ENCODE measurements at places on chromosomes 11 and 22.
A peak's percentile ranks its signal among the peaks of the same experiment; 100 is the strongest.

DNA sequence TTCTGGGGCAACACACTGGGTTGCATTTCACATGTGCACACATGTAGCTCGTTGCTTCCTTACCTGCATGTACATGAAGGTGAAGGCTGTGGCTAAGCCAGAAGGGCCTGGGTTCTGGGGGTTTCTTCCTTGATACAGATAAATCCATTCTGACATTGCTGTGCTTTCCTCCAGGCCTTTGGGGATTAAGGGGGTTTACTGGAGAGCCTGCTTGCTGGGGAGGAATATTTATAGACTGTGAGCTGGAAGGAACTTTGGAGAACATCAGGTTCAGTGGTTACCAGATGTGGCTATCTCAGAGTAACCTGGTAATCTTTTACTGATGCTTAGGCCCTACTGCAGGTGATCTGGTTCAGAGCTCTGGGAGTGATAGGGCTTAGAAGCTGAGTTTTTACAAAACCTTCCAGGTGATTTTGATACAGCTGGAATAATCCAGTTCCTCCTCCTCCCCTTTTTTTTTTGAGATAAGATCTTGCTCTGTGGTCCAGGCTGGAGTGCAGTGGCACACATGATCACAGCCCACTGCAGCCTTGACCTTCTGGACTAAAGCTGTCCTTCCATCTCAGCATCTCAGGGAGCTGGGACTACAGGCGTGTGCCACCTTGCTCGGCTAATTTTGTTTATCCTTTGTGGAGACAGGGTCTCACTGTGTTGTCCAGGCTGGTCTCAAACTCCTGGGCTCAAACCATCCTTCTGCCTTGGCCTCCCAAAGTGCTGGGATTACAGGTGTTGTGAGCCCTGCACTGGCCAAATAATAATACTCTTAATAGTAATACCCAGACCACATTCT lies 19.9 kb downstream of the ACO2 start:
- no peak for DNase-seq

- DNase-seq: no peak
These were observed 11.4 kb downstream of the FAM181B start for GRCh38 chr11:82722231-82722630.

GRCh38 chr22:19824212-19824925 lies 30.3 kb downstream of the GNB1L start:
- DNase-seq: no peak

DNA sequence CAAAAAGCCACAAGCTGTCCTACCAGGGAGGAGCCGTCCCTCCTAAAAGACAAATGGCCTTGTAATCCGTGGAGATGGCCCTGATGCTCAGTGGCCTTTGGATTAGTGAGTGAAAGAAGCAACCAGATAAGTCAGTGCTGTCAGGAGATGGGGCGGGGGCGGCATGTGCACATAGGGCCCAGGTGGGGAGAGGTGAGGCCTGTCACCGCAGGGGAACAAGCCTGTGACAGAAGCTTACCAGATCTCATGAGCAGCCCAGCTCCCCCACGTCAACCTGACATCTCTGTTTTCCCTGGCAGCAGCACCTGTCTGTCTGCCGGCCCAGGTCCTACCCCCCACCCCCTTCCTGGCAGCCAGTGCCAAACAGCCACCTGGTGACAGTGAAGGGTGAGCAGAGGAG lies 162.6 kb downstream of the BUD13 start:
- DNase-seq: no peak

DNA sequence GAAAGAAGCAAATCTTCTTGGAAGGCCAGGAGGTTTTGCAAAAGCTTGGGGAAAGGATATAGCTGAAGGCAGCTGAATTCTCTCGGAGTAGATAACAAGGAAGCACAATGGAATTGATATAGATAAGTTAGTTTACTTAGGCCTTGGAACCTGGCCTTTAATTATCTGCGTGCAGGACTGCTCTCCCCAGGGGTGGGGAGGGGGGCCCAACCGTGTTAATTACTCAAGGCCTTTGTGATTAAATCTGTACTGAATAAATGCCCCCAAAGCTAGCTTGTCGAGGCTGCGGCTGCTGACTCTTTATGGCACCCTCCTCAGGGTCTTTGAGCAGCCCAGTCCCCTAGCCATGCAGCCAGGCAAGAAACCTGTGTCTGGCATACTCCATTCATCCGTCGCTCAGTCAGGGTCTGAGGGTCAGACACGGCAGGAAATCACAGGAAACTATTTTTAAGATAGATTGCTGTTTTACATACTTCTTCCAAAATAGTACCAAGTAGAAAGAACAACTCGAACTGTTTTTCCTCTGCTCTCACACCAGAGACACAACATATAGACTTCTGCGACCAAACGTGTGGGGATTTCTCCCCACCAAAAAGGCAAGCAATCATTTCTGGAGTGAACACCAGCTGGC lies 36.5 kb downstream of the MS4A2 start:
- no peak for DNase-seq

DNA sequence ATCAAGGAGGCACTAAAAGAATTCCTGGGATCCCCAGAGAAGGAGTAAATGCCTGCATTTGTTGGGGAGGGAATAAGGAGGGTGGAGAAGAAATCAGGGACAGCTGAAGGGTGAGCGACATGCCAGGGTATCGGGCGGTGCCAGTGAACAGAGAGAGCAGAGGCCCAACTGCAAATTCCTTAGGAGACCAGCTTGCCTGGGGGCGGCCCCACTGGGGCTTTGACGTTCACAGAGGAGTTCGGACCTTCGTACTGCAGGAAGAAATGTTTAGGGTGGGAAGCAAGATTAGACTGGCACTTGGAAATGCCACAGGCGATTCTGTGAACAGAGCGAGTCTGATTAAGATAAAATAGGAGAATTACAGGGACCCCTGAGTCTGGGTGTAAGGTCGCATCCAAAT lies 65.1 kb upstream of the FGF3 start:
- no peak for DNase-seq

GRCh38 chr22:39134366-39135091 lies 18.0 kb downstream of the CBX7 start:
- DNase-seq: no peak

DNA sequence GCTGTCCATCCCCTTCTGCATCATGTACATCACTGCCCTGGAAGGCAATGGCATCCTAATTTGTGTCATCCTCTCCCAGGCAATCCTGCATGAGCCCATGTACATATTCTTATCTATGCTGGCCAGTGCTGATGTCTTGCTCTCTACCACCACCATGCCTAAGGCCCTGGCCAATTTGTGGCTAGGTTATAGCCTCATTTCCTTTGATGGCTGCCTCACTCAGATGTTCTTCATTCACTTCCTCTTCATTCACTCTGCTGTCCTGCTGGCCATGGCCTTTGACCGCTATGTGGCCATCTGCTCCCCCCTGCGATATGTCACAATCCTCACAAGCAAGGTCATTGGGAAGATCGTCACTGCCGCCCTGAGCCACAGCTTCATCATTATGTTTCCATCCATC lies 337 bp downstream of the OR52B6 start:
- no peak for DNase-seq

DNA sequence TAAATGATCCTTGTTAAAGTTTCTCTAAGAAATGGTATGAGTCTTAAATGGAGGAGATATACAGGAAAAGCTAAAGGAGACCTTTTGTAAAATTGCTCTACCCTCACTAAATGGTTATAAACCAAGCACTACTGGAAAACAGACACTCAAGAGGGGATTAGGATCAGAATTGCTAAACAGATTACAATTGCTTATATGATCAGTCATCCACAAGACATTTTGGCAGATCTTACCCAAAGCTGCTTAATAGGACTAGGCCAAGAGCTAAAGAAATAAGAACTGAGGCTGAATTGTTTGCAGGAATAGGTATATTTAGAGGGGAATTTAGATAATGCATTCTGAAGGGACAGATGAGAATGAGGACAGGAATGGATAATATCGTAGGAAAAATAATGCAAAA lies 9.5 kb downstream of the HARBI1 start:
- no peak for DNase-seq

GRCh38 chr11:109940816-109941215 lies 152.4 kb upstream of the ZC3H12C start:
- DNase-seq: no peak

GRCh38 chr22:39081016-39081415 lies 3.9 kb downstream of the APOBEC3G start:
- no peak for DNase-seq

DNA sequence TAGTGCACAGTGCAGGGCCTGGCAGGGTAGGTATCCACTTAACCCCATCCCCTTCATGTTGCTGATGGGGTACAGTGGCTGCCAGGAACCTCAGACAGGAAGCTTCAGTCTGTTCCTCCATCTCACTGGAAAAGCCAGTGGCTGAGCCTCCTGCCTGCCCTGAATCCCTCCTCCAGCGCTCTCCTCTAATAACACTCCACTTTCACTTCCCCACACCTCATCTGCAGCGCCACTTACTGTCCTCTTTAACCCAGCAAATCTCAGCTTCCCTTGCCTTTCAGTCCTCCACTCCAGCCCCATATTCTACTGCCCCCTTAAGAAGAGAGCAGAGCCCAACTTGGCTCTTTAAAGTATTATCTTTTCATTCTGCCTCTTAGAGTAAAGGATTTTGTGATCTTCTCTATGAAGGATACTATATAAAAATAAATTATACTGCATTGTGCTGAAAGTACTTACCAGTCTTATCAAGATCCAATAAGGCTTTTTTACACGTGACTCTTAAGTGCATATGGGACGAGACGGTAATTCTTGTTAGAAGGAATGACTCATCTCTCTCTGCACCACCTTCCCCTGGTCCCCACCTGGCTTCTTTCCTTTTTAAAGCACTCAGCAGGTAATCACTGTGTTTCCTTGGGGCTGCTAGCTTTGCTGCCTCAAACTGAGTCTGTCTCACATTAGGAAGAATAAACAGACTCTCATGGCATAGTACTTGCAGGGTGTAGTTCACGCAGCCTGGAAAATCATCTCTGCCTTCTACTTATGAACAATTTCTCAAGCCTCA lies 238.0 kb upstream of the NARS2 start:
- no peak for DNase-seq

DNA sequence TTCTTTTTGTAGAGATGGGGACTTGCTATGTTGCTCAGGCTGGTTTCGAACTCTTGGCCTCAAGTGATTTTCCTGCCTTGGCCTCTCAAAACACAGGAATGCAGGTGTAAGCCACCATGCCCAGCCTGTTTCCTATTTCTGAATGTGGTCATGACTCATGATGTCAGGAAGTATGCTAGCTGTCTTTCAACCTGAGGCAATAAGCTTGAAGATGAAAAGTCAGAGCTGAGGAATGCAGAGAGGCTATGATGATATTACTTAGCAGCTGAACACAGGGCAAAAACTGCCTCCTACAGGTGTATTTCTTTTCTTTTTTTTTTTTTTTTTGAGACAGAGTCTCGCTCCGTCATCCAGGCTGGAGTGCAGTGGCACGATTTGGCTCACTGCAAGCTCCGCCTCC lies 9.0 kb upstream of the NUCB2 start:
- no peak for DNase-seq

GRCh38 chr11:129880311-129880710 lies 15.1 kb downstream of the NFRKB start:
- DNase-seq: no peak

DNA sequence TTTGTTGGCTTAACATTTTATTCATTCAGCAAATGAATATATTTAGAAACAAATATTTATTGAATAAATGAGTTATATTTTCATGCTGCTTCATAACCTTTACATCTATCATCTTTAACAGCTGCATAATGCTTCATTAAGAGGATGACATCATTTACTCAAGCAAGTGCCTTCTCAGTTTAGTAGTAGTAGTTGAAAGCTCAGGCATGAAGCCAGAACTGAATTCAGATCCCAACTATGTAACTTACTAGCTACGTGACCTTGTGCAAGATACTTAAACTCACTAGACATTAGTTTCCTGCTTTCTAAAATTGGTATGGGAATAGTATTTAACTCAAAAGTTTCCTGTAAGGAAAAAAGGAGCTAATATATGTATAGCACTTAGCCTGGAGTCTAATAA lies 90.3 kb downstream of the TMPRSS5 start:
- no peak for DNase-seq

DNA sequence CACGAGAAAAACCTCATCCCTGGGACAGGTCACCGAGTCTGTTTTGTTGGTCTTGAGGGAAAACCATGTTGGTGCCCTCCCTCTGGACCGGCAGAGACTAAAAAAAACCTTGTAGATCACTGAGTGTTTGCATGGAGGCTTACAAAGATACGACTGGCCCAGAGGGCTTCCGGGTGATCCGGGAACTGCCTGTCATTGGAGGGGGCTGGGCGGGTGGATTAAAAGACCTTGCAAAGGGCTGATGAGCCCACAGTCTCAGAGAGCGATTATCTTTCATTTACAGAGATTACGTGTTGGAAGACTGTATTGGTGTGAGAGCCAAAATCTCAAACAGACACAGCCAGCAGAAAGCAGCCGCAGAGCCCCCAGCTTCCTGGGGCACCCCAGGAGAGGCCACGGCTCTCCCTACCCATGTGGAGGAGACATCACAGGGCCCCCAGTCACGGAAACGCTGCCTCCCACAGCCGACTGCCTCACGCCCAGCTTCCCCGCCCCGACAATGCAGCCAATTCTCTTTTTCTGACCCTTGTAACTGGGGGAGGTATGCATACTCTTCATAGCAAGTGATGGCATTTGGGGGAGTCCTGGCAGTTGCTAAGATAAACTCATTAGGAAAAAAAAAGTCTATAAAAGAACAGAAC lies 426.4 kb downstream of the CTTN start:
- no peak for DNase-seq

GRCh38 chr22:50269970-50270665 lies at the start of gene MAPK11:
TSS of gene MAPK11 (minus strand) at chr22:50270380. CDS start at chr22:50270292, 88 bp downstream.
- peak; percentile 65 for DNase-seq

- DNase-seq: no peak
These were observed 46.9 kb downstream of the MICAL2 start for GRCh38 chr11:12157241-12157661.

DNA sequence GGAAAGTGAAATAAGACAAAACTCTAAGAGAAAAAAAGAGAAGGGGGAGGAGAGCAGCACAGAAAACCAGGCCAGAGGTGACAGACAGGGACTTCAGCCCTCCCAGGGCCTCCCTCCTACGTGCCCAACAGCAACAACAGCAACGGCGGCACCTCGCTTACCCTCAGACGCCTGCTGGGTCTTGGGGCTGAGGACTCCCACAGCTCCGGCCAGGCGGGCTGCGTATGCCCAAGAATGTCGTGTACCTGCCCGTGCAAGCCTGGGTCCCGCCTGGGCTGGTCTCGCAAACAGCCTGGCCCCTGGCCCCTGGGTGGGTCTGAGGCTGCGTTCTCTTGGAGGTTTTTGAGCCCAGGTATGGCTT lies 30.5 kb downstream of the ARAP1 start:
- DNase-seq: peak; percentile 13

DNA sequence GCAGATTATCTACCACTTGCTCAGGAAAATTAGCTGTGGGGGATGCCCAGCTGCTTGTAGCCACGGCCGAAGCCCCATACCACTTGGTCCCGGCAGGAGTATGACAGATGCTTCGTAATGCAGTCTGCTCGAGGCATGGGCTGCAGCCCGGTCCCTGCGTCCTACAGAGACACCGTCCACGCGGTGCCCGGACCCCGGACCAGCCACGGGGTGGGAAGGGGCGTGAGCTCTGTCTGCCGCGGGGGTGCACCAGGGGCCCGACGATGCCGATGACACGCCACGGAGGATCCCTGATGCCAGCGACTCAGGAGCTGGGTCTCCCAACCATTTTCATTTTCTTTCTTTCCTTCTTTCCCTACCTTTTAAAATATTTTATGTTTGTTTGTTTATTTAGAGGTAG lies 30.0 kb downstream of the SLC25A17 start:
- DNase-seq: no peak

- DNase-seq: no peak
These were observed 309.1 kb downstream of the SWAP70 start for GRCh38 chr11:9972989-9973388.

- no peak for DNase-seq
These were observed 337.0 kb downstream of the BRD1 start for GRCh38 chr22:49490692-49491091.

All from activated T-helper 1 cell treated with anti-CD3 and anti-CD28 coated beads, Interleukin-2, amount 50 U/mL, for 16 hours (primary cell).